Lung (tissue), 17 donors: ENCODE measurements at places on chromosomes 16 and 17.

DNA sequence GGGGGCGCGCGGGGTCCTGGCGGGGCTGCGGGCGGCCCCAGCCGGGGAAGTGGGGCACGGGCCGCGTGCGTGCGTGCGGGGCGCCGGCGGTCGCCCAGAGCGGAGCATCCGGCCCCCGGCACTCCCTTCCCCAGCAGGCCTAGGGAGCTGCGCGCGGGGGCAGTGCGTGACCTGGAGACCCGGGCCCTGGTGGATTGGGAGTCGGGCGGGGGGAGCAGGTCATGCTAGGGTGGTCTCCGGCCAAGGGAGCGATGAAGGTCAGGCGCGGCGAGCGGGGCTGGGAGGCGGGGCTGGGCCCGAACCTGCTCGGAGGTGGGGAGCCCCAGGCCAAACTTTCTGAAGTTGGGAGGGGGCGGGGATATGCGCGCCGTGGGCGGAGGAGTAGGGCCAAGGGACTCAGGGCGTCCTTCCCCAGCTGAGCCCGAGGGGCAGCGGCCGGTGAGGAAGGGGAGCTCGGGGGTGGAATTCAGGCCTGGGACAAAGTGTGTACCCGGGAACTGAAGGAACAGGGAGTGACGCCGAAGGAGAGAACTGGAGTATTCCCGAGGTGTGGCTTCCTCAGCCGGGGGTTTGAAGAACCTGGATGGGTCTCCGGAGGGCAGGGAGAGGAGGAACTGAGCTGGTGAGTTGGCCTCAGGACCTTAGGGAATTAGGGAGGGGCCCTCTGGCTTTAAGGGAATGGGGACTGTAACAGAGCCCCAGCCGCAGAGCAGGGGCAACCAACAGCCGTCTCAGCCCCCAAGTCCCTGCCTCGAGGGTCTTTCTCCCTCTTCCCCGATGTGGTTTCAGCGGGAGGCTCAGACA lies 589 bp downstream of the XYLT2 start:
- no peak for DNase-seq

DNA sequence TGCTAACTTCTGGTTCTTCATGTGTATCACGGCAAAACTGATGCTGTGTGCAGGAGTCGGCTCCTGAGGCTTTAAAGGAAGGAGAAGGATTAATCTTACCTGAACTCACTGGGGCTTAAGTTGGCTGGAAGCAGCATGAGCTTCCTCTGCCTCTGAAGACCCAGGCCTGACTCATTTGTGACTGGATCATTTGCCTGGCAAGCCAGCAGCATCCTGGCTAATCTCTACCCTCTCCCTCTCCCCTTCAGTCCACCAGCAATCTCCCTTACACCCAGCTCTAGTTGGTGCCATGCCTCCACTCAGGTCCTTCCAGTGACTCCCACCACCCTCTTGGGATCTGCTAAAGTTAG lies 150.3 kb downstream of the IRX3 start:
- no peak for DNase-seq

GRCh38 chr16:77304877-77305276 lies 105.7 kb downstream of the SYCE1L start:
- DNase-seq, result no peak

GRCh38 chr16:57689762-57690558 lies 4.6 kb upstream of the DRC7 start:
- no peak for DNase-seq

DNA sequence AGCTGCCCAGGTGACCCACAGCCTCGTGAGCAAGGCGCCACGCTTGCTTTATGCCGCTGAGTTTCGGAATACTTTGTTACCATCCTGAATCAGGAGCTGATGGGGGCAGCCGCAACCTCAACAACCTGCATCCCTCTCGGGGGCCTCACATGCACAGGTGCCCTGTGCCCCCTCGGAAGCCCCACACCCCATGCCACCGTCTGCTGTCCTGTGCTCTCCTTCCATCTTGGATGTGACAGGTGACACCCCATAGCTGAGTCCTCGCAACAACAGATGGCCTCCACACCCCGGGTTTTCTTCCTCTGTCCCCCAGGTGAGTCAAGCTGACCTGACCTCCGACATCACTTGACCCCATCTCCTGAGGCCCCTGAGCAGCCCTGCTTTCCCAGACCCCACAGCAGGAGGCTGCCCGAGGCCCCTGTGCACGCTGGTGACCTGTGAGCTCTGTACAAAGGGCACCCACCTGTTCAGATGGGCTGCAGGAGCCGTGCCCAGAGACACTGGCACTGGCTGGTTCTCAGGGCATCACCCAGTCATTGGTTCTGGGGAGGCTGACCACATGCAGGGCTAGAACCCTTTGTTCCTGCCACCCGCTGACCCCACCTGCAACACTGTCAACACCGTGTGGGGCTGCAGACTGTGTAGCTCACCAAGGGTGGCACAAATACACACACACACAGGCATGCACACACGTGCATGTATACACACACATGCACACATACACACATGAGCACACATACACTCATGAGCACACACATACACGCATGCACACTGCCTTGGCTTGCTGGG lies 57.7 kb downstream of the RMI2 start:
- DNase-seq, result no peak

- no peak for DNase-seq
These were observed 12.8 kb downstream of the PDK2 start for GRCh38 chr17:50107790-50108414.

DNA sequence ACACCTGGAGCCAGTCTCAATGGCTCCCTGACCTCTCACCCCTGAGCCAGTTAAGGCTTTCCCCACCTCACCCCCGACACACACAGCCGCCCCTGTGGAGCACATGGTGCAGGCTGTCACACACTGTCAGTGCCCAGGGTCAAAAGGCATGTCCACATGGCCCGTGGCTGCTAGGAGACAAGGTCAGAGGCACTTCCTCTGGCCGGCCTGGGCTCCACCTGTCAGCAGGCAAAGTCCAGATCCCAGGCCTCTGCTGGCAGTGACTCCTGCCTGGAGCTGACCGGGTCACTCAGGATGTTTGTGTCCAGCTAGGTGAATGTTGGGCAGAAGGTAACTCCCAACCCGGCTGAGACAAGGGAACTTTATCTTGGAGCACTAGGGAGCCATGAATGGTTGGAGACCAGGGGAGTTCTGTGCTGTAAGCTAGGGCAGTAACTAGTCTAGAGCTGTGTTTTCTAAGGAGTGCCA lies 6.0 kb downstream of the SREBF1 start:
- no peak for DNase-seq

GRCh38 chr16:56344518-56345405 lies 80.6 kb downstream of the AMFR start:
- no peak for DNase-seq

- peak; percentile 88 for DNase-seq
These were observed at the start of gene METTL22 for GRCh38 chr16:8621572-8622314. Gene METTL22 (plus strand): TSS chr16:8621698. CDS start chr16:8625666, 3,968 bp downstream.

GRCh38 chr17:8069587-8069860 lies 18.0 kb downstream of the ALOX12B start:
- no peak for DNase-seq

DNA sequence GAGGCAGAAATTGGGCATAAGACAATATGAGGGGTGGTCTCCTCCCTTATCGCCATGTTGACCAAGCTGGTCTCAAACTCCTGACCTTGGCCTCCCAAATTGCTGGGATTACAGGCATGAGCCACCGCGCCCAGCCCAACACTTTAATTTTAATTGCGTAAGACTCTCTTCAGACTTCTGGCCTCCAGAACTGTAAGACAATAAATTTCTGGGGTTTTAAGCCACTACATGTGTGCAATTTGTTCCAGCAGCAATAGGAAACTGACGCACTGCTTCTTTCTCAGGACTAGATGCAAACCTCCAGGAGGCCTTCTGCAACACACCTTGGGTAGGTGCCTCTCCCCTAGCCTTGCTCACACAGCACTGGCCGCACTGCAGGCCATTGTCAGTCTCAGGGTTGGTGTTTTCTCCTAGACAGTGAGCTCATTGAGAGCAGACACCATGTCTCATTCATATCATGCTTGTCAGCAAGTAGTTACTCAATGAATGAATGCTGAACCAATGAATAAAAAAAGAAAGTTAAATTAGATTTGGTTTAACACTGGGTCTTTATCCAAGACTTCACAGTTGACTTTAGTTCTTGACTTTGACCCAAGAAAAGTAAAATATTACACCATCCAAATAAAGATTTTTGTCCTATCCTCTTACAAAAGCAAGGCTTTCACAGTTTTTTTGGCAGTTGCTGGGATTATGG lies 5.5 kb upstream of the ACSF2 start:
- peak; percentile 6 for DNase-seq

DNA sequence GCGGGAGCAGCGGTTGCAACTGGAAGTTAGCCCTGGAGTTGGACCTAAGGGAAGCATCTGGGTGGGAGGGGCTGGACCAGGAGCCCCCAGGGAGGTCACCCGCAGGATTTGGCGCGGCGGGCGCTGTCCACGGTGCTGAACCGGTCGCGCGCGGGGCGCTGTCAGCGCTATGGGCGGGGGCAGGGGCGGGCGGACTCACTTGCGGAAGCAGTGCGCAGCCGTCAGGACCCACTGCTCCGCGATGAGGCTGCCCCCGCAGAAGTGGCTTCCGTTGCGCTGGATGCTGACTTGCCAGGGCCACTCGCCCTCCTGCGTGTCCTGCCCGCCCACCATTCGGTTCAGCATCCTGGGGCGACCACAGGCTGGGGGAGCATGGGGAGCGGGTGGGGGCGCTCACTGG lies 4.5 kb downstream of the PRSS27 start:
- DNase-seq, result peak; percentile 53

GRCh38 chr16:7055443-7055842 lies 277.2 kb upstream of the RBFOX1 start:
- no peak for DNase-seq

GRCh38 chr17:673200-673681 lies 41.4 kb downstream of the VPS53 start:
- DNase-seq, result peak; percentile 62

GRCh38 chr17:81481073-81481799 lies 31.4 kb downstream of the ACTG1 start:
- DNase-seq, result peak; percentile 88

DNA sequence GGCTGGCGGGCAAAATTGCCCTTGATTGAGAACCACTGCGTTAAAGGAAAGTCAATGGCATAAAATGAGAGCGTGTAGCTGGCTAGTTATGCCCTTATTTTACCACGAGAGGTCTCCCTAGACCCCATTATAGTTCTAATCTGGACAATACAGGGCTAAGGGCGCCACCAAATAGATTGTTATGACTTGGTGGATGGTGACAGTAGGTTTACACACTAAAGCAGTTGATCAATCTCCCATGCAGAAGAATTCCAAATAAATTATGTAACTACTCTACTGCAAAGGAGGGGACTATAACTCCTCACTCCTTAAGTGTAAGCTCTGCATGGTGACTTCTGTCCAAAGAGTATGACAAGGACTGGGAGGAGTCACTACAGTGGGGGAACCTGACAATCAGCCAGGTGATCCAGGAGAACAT lies 20.4 kb upstream of the YPEL2 start:
- DNase-seq, result peak; percentile 85

GRCh38 chr16:3480901-3481695 lies 14.2 kb downstream of the C16orf90 start:
- DNase-seq, result no peak

DNA sequence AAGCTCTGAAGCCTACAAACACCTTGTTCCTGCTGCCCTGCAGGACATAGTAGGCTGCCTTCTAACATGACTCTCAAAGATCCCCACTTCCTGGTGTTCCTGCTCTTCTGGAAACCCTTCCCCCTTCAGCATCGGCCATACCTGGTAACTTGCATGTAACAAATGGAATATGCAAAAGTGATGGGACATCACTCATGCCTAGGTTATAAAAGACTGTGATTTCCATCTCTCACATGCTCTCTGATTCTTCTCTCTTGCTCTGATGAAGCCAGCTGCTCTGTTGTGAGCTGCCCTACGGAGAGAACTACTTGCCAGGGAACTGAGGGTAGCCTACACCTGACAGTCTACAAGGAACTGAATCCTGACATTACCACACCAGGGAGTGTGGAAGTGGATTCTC lies 72.9 kb upstream of the IRX6 start:
- DNase-seq, result no peak

DNA sequence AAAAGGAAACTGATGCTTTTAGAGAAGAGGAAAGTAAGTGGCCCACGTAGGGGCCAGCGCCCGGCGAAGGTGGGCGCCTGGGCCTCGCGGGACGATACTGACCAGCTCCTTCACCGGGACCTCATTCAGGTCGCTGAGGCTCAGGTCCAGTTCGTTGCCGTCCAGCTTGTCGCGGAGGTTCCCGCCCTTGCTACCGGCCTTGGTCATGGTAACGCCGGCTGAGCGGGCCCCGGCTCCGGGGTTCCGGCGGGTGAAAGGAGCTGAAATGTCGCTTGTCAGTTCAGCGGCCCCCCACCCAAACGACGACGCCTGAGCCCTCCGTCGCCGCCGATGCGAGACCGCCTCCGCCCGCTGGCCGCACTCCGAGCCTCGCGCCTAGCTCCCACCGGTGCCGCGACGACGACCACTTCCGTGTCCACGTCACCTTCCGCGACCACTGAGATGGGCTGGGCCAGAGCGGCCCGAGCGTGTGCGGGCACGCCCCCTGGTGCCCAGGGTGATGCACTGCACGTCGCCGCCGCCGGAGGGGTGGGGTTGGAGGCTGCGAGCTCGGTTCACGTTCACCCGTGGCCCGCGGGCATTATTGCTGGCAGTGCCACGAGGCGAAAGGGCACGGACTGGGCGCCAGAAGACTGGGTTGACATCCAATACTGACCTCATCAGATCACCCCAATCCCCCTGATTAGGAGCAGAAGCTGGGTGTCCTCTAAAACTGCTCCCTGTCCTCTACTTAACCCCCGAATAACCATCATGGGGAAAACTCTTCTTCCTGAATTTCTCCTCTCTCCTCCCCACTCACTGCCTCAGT lies at the start of gene LRRC59:
LRRC59 (minus strand) TSS at position 413 of the 808 bp plus-strand sequence; CDS start at position 207, 206 bp downstream.
- DNase-seq, result peak; percentile 82

- peak; percentile 43 for DNase-seq
These were observed 1.1 kb downstream of the NAA38 start for GRCh38 chr17:7856011-7856810.

GRCh38 chr17:74245145-74245831 lies 28.7 kb upstream of the DNAI2 start:
- DNase-seq, result peak; percentile 52

DNA sequence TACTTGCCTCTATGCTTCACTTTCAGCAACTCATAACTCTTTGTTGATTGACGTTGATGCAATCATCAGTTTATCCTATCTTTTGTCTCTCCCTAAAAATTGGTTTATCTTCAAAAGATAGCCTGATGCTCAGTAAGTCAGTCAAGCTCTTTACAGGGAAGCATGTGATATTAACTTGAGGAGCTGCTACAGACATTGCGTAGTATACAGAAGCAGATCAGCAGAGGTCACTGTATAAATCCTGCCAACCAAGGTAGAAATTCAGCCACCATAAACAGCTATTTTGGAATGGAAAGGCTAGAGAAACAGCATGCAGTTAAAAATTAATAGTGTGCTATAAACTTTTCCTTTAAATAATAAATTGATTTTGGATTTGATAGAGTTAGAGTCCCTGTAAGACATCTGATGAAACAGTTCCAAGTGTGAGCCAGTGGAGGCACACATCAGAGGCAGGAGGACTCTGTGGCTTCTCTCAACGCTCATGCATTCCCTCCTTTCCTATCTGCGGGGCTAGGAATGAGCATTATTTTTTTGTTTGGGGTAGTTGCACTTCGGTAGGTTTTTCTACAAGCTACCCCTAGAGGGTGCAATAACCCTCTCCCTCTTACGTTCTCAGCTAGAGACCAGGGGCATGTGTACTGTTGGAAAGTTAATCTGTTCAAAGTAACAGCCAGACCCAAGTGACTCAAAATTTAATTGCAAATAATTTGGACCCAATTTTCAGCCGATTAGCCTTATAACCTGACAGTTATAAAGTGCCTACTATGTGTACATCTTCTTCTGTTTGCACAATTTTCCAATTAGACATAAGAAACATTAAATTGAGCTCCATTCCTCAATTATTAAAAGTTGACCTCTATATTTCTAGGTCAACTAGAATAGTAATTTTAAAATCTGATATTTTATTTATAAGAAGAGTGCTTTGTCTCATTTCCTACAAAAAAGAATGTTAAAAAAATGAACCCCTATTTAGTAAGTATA lies 647.7 kb upstream of the SOX9 start:
- peak; percentile 61 for DNase-seq
